ENCODE measurements at places on chromosomes 12 and 14. TPM values are rescaled to one million over a fixed set of nuclear protein-coding genes. Genes with fewer than 3 reads are reported as not detected.

GRCh38 chr14:24311837-24312615 is 724 bp downstream of the LTB4R start:
- H3K36me3 ChIP-seq = no peaks in the 10 kb centered on the region
- peak; percentile 50 for DNase-seq
- peaks cover 8% of the 10 kb centered on the region for H3K4me1 ChIP-seq
- H3K27ac ChIP-seq = peak overlapping the region; percentile 73
- no peak overlapping the region for H3K4me3 ChIP-seq

Gene RILPL2
- 8.6 TPM for total RNA-seq

Gene ZNF891
- 1.9 TPM for total RNA-seq

- DNase-seq = no peak
- no peaks in the 10 kb centered on the region for H3K4me1 ChIP-seq
Observed at GRCh38 chr12:48109424-48109823, 3.5 kb upstream of the SENP1 start.

DNA sequence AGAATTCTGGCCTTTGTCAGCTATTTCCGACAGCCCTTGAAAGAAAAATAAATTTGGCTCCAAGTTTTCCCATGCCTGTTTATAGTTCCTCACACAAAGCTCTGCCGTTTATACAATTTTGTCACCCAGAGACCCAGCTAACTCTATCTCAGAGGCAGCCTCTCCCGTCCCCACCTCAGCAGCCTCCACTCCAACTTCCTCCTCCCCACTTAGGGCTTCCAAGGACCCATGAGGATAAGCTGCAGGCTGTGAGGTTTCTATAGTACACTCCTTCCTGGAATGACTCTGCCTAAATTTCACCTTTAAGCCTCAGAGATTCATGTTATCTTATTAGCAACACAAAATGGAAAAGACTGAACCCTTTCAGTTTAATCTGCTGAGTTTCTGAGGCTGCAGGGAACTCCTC is 71.8 kb downstream of the TTC9 start:
- no peaks in the 10 kb centered on the region for H3K36me3 ChIP-seq
- no peak for DNase-seq
- H3K27me3 ChIP-seq = no peaks in the 10 kb centered on the region

Gene MUCL1
- total RNA-seq = not detected

Gene DTX3
- total RNA-seq = 42.2 TPM

GRCh38 chr12:28340261-28341045 is 150.2 kb downstream of the CCDC91 start:
- H3K27me3 ChIP-seq = no peaks in the 10 kb centered on the region
- no peaks in the 10 kb centered on the region for H3K36me3 ChIP-seq

DNA sequence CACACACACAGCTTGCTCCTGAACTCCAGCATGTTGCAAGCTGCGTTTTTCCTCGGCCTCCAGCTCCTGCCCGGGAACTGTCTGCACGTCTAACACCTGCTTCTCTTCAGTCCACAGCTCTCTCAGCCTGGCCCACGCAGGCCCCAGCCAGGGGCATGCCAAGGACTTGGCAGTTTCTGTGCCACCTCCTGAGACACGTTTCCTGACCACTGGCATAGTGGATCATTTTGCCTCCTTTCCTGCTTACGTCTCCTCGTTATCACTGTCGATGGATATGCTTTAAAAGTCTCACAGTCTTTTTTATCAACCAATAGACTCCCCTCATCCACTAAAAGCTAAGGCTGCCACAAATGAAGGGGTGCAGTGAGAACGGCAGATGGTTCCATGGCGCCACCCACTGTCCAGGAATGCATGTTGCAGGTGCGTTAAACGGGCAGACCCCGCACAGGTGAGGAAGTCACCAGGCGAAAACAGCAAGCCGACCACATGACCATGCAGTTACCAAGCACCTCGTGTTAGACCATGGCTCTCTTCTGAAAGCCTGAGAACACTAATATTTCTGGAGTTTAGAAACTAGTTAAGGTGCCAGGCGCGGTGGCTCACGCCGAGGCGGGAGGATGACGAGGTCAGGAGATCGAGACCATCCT is 14.7 kb upstream of the TEAD4 start:
- no peaks in the 10 kb centered on the region for H3K27me3 ChIP-seq
- H3K36me3 ChIP-seq = no peaks in the 10 kb centered on the region
- no peak overlapping the region for H3K4me3 ChIP-seq
- peak; percentile 49 for DNase-seq
- H3K27ac ChIP-seq = no peak overlapping the region

GRCh38 chr12:86623267-86623666 is 367.1 kb upstream of the MGAT4C start:
- no peak overlapping the region for H3K4me3 ChIP-seq
- no peak for DNase-seq
- no peaks in the 10 kb centered on the region for H3K4me1 ChIP-seq
- no peaks in the 10 kb centered on the region for H3K27me3 ChIP-seq
- no peaks in the 10 kb centered on the region for H3K36me3 ChIP-seq
- H3K27ac ChIP-seq = no peak overlapping the region

Gene KCNK10
- not detected for total RNA-seq

- no peaks in the 10 kb centered on the region for H3K36me3 ChIP-seq
- DNase-seq = no peak
- no peaks in the 10 kb centered on the region for H3K4me1 ChIP-seq
- no peak overlapping the region for H3K4me3 ChIP-seq
Observed at GRCh38 chr14:72864712-72865365, 29.1 kb downstream of the DPF3 start.

Gene SLC10A1
- not detected for total RNA-seq

DNA sequence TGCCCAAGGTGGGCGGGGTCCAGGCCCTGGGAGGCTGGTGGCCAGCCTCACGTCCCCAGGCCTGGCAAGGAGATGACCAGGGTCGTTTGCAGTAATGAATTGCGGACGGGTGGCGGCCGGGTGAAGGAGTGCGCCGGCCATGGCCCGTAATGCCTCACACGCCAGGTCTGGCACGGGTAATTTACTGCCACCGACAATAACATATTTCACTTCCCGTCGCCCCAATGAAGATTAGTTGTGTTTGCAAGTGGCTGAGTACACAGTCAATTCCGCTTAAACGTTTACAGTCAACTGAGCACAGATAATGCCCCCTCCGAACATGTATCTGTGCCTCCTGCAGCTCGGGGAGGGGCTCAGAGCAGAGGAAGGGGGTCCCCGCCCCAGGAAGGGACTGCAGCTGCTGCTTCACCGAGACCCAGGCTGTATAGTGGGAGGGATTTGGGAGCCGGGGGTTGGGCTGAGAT is 48.3 kb downstream of the MVK start:
- H3K27me3 ChIP-seq = no peaks in the 10 kb centered on the region
- H3K36me3 ChIP-seq = no peaks in the 10 kb centered on the region
- no peaks in the 10 kb centered on the region for H3K4me1 ChIP-seq
- DNase-seq = no peak

DNA sequence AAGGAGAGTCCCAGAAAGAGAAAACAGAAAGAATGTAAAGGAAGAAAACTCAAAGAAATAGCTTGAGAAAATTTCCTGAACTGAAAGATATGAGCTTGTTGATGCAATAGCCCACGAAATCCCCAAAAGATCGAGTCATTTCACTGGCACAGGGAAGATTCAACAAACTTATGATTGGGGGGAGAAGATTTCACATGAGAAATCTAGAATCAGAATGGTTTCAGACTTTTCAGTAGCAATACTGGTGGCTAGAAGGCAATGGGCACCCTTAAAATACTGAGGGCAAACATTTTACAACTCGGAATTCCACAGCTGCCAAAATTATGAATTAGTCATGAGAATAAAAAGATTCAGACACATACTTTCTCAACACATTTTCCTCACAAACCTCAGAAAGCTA is 8.9 kb upstream of the KRT7 start:
- H3K4me1 ChIP-seq = no peaks in the 10 kb centered on the region
- no peak overlapping the region for H3K27ac ChIP-seq
- no peak overlapping the region for H3K4me3 ChIP-seq

DNA sequence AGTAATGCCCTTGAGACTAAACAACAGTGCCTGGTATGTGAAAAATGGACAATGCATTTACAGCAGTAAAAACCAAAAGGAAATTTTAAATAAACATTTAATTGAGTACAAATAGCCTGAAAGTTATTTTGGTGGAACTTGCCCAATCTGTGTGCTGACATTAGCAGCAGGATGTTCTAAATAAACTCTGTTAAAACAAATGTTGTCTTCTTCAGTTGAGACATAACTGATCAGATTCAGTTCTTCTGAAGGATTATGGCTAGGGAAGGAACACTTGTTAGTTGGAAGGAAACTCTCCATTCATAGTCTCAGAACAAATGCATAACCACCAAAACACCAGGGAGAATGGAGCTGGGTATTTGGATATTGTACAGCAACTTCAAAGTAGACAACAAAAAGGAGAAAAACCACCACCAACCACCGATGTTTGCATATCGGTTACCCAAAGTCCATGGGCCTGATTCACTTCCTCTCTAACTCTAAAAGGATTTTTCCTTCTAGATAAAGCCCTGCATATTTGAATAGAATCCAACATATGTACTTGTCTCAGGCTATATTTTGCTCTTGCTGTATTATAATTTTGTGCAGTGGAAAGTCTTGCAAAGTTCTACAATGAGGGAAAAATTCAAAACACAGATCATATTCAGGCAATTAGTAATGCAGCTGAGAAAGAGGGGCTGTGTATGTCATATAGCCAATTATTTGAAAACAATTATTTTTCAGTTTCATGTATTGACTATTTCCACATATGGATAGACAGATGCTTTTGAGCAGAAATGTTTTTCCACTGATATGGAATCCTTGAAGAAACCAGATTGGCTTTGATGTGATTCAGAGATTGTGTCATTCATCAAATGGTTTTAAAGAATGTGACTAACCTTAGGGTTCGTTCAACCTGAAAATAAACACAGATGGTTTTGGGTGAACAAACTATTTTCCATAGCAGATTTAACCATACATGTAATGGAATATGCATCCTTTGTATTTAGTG is 152.2 kb upstream of the BMP4 start:
- H3K4me3 ChIP-seq = no peak overlapping the region
- DNase-seq = no peak
- no peak overlapping the region for H3K27ac ChIP-seq
- H3K27me3 ChIP-seq = no peaks in the 10 kb centered on the region

GRCh38 chr12:120904197-120904773 is at the start of gene SPPL3:
Gene SPPL3, minus strand, starts transcription at chr12:120904358. Its CDS starts 491 bp downstream, at chr12:120903867.
- H3K27me3 ChIP-seq = no peaks in the 10 kb centered on the region
- H3K27ac ChIP-seq = peak within 1 kb of the TSS; percentile 79
- H3K36me3 ChIP-seq = no peaks in the 10 kb centered on the region
- no peaks in the 10 kb centered on the region for H3K4me1 ChIP-seq
- DNase-seq = peak; percentile 88

DNA sequence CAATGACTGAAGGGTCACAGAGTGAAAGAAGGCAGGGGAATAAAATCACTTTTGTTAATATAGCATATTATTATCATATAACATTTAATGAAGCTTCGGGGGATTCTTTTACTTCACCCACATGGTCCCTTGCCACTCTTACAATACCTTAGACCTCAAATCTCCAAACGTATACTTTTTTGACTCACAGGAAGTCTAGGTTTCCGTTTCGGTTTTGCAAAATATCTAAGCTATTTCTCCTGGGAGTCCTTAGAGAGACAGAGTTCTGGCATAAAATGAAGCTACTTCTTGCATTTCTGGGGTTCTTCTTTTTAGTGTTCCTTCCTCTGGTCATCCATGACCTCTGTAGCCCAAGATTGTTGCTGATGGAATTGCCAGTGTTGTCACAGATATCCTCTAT is 590.5 kb upstream of the ATP2B1 start:
- H3K27me3 ChIP-seq = no peaks in the 10 kb centered on the region
- H3K4me3 ChIP-seq = no peak overlapping the region
- H3K4me1 ChIP-seq = no peaks in the 10 kb centered on the region
- no peaks in the 10 kb centered on the region for H3K36me3 ChIP-seq

GRCh38 chr12:132445884-132446632 is 43.9 kb upstream of the FBRSL1 start:
- no peaks in the 10 kb centered on the region for H3K4me1 ChIP-seq
- peak overlapping the region; percentile 77 for H3K27ac ChIP-seq
- no peaks in the 10 kb centered on the region for H3K27me3 ChIP-seq
- peak; percentile 31 for DNase-seq

DNA sequence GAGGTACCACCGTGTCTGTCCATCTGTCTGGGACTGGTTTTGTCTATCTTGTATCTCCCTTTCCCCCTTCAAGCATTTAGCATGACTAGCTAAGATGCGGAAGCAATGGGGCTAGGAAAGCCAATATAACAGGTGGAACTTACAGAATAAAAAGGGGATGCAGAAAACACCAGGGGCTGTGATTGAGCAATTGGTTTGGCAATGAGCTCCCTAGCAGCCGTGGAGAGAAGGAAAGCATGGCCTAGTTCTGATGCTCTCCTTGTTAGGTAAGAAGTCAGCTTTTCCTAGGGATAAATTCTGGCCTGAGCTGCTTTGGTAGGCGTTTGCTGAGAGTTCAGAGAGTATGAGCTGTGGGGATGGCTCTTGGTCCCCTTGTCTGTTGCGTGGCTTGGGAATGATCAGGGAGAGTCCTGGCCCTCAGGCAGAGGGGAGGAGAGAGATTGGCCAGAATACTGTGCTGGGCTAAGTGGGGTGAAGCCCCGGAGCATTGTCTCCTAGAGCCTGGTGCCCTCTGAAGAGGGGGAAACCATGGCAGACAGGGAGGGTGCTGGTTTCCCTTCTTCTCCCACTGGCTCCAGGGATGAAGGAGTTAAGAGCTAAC is 7.1 kb downstream of the SETD1B start:
- no peak for DNase-seq
- H3K4me3 ChIP-seq = peak overlapping the region; percentile 51
- peak overlapping the region; percentile 50 for H3K27ac ChIP-seq
- H3K36me3 ChIP-seq = peaks cover 5% of the 10 kb centered on the region
- H3K4me1 ChIP-seq = peaks cover 16% of the 10 kb centered on the region
- no peaks in the 10 kb centered on the region for H3K27me3 ChIP-seq

Gene ANO4
- total RNA-seq = 7.2 TPM

DNA sequence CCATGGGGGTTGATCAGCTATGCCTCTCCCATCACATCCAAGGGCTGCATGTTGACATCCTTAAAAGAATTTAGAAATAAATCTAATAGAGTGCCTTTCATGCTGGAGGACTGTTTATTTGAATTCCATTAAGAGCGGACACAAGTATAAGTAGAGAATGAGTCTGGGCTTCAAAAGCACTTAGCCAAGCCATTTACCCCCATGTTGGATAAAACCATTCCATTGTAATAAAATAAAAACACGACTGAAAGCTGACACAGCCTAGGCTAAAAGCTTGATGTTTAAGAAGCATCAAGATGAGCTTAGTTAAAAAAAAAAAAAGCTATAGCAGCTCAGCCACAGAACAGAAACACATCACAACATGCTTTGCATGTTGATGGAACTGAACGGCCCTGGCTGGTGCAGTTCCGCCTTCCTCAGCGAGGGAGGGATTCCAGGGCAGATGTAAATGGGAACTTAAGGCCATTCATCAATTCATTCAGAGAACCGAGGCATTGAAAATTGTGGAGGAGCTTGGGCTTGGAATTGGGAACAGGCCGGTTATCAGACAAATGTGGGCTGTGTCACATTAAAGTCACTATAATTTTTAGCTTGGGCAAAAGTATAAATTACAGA is 41.2 kb downstream of the TMEM132D start:
- H3K36me3 ChIP-seq = no peaks in the 10 kb centered on the region
- no peak overlapping the region for H3K27ac ChIP-seq
- no peaks in the 10 kb centered on the region for H3K4me1 ChIP-seq
- H3K27me3 ChIP-seq = no peaks in the 10 kb centered on the region
- no peak for DNase-seq

GRCh38 chr12:28844718-28845117 is 304.4 kb upstream of the FAR2 start:
- H3K27ac ChIP-seq = no peak overlapping the region
- no peaks in the 10 kb centered on the region for H3K27me3 ChIP-seq
- H3K36me3 ChIP-seq = no peaks in the 10 kb centered on the region
- no peaks in the 10 kb centered on the region for H3K4me1 ChIP-seq
- no peak overlapping the region for H3K4me3 ChIP-seq
- no peak for DNase-seq

GRCh38 chr12:104182621-104183378 is 32.8 kb upstream of the TXNRD1 start:
- H3K27me3 ChIP-seq = no peaks in the 10 kb centered on the region
- H3K36me3 ChIP-seq = no peaks in the 10 kb centered on the region
- H3K4me3 ChIP-seq = no peak overlapping the region
- peaks cover 2% of the 10 kb centered on the region for H3K4me1 ChIP-seq
